Femur (tissue), 1 donor: ENCODE measurements at places on chromosomes 3 and 15.
A peak's percentile ranks its signal among the peaks of the same experiment; 100 is the strongest.

GRCh38 chr3:71514621-71515020 is 68.9 kb downstream of the FOXP1 start:
- no peak for DNase-seq

DNA sequence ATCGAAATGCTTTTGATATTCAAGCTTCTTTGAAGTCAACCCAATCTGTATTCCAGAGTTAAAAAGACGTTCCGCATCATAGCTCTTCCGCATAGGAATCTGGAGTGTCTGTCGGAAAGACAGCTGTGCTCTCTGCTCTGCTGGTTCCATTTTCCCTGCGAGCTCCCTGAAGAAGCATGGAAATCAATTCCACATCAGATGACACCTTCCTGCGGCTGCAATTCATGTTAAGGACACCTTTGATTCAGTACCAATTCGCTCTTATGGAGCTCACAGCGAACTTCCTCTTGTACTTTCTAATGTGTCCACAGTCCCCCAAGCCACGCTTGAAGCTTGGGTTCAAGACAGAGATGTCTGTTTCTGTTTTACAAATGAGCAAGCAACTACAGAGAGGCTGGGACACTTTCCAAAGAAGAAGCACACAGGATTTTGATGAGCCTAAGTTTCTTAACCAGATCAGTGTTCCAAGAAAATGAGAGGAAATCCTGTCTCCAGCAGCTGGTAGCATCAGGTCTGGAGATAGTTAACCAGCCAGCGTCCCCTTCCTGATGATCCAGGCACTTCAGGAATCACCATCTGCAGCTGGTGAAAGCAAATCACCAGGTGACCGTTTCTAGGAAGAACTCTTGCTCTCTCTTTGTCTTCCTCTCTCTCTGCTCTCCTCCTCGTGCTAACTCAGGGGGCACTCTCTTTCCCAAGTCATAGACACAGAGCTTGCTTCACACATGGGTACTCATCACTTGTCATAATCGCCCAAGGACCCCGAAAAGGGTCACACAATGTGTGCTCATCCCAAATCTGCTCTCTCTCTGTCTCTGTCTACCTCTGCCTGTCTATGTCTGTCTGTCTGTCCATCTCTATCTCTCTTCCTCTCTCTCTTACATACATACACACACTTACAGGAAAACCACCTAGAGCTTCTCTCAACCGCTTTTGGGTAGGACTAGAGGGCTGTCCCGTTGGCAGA is 281.8 kb downstream of the FAM43A start:
- DNase-seq, result peak; percentile 51

GRCh38 chr3:24740326-24740725 is 245.7 kb upstream of the THRB start:
- no peak for DNase-seq

DNA sequence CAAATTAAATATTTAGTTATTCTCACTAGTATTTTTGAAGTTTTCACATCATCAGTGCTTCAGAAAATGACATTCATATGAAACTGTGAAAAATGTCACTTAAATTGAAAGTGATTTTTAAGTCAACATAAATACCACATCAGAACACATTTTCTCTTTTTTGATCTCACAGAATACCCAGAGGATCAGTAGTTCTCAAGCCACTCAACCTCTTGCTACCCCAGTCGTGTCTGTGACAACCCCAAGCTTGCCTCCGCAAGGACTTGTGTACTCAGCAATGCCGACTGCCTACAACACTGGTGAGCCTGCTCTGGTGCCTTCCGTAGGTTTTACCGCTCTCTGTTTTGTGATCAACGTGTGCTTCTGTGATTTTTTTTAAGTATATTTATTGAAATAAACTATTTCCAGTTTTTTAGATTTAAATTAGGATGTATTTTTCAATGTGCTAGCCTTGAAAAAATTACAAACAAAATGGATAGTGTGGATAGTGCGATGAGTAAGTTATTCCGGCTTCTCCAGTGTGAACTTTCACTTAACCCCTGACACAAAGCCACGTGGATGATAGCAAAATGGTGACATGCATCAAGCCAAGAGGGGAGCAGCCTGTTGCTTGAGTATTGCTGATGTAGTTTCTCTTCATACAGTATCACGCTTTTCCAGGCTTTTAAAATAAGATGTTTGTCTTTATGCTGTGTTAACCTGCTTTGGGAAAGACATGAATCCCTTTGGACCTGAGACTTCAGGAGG is 26.5 kb downstream of the LYSMD4 start:
- DNase-seq, result no peak

GRCh38 chr15:52714968-52715367 is 35.8 kb upstream of the ATOSA start:
- no peak for DNase-seq

- DNase-seq, result no peak
These were observed 61.7 kb downstream of the KLF15 start for GRCh38 chr3:126295407-126295939.
